ENCODE measurements at places on chromosomes 4 and X.
A peak's percentile ranks its signal among the peaks of the same experiment; 100 is the strongest.

DNA sequence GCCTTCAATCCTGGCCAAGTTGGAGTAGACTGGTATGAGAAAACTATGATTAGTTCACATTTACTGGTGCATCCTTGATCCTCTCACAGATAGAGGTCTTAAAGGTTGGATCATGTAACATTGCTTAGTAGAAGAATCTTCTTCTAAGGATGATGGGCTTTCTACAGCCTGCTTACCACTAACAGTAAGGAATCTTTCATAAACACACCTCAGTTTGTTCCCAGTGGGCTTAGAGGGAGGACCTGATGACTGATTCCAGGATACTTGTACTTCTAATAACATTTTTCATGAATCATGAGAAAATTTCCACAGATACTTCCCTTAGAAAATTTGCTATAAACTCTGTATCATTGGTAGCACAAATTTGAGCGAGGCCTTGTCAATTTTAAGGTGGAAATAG lies 40.6 kb downstream of the CCNI start:
- DNase-seq, result no peak

- no peak for DNase-seq
These were observed 85.9 kb downstream of the REPS2 start for GRCh38 chrX:17032351-17032750.

- no peak for DNase-seq
These were observed 26.4 kb upstream of the PGM2 start for GRCh38 chr4:37799941-37800554.

- DNase-seq, result no peak
These were observed 942.9 kb upstream of the PABPC4L start for GRCh38 chr4:135144498-135144897.

DNA sequence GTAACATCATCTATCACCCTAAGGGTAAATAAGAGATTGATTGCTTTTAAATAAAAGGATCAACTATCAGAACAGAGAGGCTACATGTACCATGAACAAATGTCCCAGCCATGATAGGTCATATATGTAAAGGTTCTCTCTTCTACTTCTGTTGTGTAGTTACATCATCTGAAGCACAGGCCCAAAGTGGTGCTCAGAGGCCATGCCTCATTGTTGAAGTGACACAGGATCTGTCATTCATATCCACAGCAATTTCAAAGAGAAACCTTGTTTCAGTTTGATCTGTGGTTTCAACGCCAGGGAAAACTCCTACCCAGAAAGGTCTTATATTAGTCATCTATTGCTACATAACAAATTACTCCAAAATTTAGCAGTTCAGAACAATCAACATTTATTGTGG lies 269.2 kb upstream of the MAOA start:
- no peak for DNase-seq

DNA sequence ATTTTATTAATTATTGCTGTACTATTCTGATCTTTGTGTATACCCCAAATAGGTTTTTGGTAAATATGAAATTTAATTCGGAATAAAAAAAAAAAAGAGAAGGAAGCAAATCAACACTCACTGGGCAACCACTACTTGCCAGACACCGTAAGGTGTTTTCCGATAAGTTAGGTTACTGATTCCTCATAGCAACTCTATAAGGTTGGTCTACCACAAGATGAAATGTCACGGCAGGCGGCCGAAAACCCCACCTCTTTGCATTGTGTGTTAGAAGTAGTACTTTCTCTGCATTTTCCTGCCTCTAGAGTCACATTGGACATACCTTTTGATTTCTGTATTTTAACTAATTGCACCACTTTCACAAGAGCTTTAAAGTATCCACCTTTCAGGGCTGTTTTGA lies 44.5 kb upstream of the RASGEF1B start:
- DNase-seq, result no peak

DNA sequence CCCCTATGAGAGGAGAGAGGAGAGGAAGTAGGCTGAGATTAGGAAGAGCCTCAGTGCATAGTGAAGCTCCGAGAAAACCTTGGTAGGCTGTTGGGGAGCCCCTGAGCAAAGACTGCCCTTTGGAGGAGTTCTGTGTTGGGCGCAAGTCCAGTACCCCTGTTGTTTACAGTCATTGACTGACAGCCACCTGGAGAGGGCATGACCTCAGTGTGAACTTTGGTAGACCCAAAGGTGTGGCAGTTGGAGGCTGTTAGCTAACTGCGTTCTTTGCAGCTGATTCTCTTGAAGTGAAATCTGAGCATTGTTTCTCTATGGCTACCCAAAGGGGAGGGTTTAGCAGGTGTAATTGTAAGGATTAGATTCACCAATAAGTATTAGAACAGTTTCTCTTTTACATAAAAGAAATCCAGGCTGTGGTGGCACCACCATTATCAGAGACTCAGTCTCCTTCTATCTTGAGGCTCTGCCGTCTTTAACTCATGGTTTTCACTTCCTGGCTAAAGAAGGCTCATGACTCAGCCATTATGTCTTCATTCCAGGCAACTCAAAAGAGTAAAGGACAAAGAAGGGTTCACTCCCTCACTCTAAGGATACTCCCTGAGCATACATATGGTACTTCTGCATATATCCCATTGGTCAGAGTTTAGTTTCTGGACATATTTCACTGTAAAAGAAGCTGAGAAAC lies 33.4 kb downstream of the ANXA3 start:
- no peak for DNase-seq

- no peak for DNase-seq
These were observed 29.7 kb downstream of the NEK1 start for GRCh38 chr4:169582706-169583105.

GRCh38 chrX:40471965-40472648 lies 108.7 kb upstream of the ATP6AP2 start:
- DNase-seq, result peak; percentile 8

DNA sequence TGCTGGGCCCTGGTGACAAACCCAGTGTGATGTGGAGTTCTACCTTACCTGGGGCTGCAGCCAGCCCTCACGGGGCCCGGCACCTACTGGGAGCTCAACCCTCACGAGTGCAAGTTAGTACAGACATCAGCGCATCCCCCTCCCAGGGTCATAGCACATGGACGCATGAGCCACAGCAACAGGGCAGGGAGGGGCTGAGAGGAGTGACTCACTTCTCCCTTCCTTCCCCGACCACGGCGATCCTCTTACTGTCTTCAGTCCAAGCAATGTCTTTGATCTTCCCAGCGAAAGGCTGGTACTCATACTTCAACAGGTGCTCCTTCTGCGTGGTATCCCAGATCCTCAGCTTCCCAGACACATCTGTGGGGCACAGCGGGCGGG lies 17.8 kb downstream of the WDR1 start:
- DNase-seq, result no peak

DNA sequence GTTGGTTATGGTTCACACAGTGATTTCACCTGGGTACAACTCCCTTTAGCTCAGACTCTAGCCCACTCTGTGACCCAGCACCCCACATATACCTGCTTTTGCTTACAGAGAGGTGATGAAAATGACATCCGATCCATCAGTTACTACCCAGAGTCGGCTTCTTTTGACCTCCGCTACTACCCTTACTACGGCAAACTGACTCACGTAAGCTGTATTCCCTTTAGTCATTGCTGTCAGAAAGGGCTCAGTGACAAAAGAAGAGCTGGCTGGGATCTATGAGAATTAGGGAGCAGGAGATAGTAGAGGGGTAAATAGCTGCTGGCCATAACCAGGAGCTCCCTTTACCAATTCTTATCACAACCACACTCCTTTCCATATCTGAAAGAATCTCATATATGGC lies 16.7 kb downstream of the ATP1B4 start:
- no peak for DNase-seq

Data from activated T-cell treated with anti-CD3 and anti-CD28 coated beads for 48 hours (primary cell).